Substantia nigra (tissue), 51 donors: ENCODE measurements at places on chromosomes 2 and 18.

GRCh38 chr2:120221616-120222015 lies 1.6 kb downstream of the TMEM185B start:
- DNase-seq, result no peak

DNA sequence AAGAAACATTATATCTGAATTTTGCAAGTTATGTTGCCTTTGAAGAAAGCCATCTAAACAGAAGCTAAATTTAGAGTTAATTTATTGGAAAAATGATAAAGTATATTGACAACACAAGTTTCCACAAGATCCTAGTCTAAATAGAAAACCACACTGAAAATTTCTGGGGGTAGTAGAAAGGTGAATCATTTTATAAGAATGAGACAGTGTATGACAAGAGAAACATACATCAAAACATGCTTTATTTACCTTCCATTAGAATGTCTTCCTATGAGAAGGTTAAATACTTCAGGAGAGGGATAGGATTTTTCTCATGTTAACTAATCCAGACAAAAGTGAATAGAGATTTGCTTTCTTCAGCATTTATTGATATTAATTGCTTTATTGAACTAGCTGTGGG lies 1389.8 kb upstream of the ZEB2 start:
- no peak for DNase-seq

DNA sequence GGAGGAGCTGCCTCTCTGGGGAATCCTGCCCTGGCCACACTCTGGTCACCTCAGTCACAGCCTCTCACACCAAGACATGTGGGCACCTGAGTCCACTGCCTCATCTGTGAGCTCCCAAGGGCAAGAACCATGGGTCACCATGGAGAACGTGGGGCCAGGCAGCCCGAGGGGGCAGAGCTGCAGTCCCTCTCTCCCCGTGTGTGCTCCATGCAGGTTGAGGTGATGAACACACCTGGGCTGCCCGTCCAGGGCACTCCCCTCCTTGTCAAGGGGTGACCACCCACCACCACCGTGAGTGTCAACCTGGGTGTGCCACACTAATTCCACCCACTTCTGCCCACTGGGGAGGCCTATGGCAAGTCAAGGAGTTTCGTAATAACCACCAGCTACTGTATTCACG lies 159.6 kb upstream of the RAB6C start:
- no peak for DNase-seq

GRCh38 chr2:239411117-239411516 lies 10.3 kb upstream of the HDAC4 start:
- DNase-seq, result no peak

DNA sequence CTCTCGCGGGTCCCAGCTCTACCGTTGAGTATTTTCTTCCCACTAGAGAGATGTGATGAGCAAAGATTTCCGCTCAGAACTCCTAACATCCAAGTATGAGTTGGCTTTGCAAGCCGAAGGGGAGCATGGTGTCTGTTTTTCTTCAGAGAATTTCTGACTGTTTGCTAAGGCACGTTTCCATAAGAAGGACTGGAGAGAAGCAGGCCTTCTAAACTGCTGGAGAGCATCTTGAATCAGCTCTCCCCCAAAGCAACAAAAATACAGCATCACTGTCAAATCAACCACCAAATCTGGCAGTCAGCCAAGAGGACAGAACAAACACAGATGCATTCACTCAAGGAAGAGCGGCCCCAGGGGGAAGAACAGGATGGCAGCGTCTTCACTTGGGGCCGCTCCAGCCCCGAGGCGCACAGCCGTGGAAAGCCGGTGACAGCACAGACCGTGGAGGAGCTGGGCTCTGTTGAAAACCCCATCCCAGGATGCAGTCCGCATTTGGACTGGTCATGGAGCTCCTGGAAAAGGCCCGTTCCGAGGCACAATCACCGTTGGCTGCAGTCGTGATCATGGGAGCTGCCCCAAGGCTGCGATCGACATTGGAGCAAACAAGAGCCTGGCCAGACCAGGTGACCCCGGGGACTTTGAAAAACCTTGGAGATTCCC lies 101.4 kb downstream of the NFATC1 start:
- DNase-seq, result no peak

DNA sequence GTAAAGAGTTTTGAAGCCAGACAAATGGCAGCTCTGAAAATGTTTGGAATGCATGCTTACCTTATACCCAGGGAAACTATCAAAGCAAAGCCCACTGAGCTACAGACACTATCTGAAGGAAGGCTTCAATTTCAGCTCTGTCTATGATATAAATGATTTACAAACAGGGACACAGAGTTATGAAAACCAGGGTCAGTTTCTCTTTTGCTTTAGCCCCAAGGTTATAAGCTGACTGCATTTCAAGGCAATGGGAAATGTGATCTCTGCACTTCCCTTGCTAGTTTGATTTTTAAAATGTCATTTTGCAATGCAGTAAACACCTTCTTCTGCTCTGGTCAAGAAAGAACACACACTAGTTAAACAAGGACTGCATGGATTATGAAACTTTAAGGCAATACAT lies 65.2 kb upstream of the CCDC195 start:
- no peak for DNase-seq

DNA sequence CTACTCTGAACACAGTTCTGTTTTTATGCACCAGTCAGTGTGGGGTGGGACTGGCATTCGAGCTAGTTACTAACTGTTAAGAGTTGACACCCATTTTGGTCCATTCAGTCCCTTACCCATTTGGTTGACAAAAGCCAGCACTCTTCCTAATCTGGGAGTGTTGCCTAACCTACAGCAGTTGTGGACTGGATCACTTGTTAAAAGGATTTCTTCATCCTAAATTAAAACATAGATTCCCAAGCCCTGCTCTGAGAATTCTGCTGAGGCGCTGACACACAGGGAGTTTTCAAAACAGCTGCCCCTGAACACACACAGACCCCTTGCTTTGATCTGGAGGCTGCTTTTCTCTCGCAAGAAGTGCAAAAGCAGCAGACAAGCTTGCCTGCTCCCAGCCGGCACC lies 6.4 kb downstream of the TIMM21 start:
- DNase-seq, result no peak

DNA sequence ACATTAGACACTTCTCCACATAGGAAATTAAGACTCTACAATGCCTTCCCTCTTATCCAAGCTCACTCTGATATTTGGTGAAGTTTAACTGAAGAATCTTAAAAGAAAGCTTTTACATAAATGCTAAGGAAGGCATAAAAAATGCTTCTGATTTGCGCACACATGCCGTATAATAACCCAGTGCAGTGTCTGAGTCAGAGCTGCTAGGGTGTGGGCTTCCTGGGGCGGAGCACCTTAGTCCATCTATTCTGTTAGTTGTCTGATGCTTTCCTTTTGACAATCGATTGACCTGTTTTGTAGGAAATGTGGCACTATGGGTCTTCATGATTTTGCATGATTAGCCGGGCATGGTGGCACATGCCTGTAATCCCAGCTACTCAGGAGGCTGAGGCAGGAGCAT lies 231.5 kb downstream of the AFF3 start:
- DNase-seq, result no peak

- no peak for DNase-seq
Measured at GRCh38 chr18:49861659-49862058, 48.3 kb upstream of the ACAA2 start.

DNA sequence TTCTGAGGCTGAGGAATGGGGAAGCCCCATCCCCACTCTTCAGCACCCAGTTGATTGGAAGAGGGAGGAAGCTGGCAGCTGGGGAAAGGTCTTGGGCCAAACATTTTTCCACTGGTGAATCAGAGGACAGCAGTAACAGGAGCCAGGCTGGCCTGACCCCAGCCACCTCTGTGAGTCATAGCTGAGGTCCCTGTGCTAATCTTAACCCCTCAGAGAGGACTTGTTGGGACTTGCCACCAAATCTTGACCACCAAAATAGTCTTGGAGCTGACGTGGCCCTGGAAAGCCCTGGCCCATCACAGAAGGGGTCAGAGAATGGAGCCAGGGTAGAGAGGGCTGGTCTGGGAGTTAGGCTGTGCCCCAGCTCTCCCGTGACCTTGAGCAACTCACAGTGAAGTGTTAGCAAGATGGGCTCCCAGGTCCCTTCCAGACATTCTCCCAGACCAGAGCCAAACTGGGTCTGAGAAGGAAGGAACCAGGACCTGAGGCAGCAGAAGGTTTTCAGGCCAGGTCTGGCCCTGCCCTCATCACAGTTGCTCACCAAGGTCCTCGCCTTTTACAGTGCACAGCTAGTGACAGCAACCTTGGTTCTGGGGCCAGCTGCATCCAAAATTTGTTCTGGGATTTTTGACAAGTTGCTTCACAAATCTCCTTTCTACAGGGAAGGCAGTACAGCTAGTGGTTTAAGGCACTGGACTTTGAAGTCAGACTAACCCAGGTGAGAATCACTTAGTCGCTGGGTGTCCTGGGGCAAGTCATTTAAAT lies 266.6 kb downstream of the CYP26B1 start:
- DNase-seq, result no peak

DNA sequence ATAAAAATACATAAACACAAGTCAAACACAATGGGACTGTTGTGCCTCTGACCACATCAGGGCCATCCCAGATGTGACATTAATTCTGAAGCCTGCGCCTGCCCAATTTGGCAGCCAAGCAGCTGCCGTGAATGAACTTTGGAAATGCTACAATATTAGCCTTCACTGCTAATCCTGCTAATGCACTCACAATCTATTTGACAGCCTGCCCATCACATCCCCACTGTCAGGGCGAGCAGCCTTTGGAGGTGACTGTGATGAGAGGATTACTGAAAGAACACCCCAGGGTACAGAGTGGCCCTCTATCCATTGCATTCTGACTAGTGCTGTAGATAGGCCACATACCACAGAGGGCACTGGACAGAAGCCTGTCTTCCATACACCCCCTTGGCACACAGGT lies 21.6 kb downstream of the OSR1 start:
- no peak for DNase-seq

DNA sequence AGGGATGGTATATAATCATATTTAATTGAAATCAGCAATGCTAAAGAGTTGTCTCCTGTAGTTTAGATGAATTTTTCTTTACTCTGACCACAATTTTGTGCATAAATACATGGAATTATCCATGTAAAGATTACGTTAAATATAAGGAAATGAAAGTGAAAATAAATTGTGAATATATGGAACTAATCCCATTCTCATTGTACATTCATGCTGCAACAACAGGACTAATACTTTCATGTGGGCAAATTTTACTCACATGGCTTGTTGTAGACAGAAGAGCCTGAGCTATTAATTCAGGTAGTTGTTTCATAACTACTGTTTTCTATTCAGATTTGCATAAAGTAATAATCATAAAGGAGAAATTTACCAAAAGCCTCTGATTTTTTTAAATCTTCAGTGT lies 357.8 kb downstream of the ARHGAP15 start:
- DNase-seq, result no peak

DNA sequence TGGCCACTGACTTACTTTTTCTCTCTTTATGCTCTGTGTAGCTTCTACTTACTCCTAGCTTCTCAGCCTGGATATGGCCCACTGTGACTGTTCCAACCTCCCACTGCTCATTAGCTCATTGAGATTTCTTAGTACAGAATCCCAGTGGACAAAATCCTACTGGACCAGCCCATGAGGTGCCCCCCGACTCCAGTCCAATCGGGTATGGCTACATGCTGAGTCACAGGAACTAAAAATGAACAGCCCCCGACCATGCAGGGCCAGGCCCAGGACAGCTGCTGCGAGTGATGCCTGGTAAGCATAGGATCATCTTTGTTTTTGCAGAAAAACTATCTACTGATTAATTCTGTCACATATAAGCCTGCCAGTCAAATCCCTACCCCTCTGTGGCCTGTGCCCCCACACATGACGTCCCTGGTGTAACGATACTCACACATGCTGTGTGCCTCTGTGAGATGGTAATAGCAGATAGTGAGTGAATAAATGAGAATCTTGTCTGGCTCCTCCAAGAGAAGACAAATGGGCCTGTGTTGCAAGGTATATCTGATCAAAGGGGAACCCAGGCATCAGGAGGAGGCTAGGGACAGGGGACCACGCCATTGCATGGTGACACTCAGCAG lies 85.9 kb upstream of the KLF7 start:
- DNase-seq, result no peak
